ENCODE measurements at places on chromosomes 7 and 10. TPM values are rescaled to one million over a fixed set of nuclear protein-coding genes. Genes with fewer than 3 reads are reported as not detected.

Gene BICC1
- total RNA-seq, result not detected

Gene CALHM1
- total RNA-seq, result not detected

Gene KCNIP2
- 0.13 TPM for total RNA-seq

DNA sequence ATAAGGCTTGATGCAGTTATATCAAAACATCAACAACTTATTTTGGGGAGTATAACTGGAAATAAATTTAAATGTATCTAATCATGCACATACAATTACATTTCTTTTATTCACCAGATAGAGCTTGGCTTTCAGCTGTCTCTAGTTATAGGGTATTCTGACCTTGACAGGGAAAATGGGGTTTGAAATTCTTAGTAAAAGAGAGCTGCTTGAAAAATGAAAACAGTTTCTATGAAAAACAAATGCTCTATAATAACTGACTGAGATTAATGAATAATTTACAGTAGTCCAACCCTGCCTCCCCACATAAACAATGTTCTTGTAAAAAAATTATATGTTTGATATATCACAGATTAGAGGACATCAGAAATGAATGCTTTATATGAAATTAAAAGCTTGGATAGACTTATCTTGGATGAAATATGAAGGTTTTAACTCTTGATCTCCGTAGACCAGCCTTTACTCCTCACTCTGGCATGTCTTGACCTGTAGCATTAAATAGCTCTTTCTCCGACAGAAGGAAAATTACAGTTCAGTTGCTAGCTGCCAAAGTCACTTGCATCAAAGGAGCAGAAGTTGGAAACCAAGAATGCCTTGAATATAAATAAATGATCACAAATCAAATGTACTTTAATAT, 32.1 kb downstream of the VWC2 start:
- no peak for DNase-seq

GRCh38 chr10:17257466-17258321, 29.7 kb downstream of the VIM start:
- DNase-seq, result peak; percentile 84
